ENCODE measurements at places on chromosomes 4 and X.
A peak's percentile ranks its signal among the peaks of the same experiment; 100 is the strongest.

DNA sequence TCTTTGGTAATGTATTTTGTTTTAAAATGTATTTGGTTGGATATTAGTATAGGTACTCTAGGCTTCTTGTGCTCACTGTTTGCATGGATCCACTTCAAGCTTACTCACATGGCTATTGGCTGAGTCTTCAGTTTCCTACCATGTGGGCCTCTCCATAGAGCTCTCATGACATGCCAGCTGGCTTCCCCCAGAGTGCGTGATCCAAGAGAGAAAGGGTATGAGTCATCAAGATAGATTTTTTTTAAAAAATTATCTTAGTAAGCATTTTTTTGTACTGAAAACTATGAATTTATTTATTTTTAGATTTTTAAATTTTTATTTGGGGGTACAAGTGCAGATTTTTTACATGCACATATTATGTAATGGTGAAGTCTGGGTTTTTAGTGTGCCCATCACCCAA, 219.1 kb upstream of the AMOT start:
- peak; percentile 58 for DNase-seq

DNA sequence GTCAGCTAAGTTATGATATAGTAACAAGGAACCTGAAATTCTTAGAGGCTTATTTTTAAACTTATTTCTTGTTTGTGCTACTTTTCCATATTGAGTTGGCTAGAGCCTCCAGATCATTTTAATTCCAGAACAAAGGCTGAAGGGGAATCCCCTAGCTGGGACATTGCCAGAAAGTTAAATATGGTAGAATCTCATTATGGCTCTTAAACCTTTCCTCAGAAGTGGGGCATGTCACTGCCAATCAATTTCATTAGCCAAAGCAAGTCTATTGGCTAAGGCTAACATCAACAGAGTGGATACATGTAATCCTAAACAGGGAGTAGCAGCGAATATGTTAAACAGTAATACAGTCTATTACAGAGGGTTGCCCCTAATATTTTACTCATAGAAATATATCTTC, 47.0 kb downstream of the FTHL17 start:
- DNase-seq: no peak

DNA sequence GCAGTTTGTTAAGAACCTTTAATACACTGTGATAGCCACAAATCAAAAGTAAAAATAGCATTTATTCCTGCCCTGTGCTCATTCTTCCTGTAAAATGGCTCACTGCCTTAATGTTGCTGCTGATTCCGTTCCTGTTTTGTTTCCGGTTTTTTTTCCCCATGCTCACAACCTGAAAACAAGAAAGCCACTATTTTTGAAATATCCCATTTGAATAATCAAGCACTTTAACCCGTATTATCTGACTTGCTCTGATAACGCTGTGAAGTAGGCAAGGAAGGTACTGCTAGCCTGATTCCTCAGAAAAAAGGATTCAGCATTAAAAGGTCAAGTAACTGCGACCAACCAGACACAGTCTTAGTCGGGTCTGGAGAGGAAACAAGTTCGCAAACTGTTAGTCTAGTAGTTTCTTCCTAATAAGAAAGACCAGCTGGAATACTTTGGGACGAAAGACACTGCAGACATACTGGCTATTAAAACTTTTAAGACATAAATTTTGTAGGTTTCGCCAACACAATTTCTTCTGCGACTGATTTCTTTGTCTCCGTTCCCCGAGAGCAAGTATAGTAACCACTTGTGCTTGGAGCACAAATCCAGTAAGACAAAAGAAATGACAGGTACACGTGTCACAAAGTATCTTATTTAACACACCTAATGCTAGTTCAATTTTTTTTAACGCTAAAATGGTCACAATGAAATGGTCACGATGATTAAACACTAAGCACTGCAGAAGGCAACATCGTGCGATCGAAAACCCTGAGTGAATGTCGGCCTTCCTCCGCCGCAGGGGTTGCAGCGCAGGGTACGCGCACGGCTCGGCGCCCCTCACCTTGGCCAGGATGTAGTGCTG, 802 bp downstream of the COX18 start:
- peak; percentile 35 for DNase-seq

DNA sequence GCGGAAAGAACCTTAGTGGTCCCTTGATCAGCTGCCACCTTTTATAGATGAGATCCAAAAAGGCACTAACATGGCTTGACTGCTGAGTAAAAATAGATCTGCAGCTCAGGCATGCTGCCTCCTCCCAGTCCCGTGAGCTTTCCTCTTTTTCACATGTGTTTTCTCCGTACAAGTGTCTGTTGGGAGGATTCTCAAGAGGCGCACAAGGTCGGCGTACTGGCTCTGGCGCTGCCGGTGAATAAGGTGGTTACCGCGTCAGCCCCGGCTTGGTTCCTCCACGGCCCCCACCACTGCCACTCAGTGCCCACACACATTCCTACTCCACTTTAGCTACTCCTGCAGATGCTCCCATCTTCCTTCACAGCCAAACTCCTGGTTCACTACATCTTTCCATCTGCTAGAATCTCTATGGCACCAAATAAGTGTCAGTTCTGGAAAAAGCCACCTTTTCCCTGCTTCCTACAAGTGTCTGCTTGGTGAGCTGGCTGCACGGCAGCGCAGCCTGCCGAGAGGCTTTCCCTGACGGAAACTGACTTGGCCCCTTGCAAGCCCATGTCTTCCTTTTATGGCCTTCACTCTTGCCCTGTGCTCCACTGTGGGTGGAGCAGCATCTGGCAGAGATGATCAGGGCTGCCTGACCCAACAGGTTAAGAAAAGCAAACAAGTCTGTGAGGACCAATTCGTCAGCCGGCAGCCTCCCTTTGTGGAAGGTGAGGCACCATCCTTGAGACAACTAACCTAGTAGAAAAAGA, 99.8 kb downstream of the KLHL8 start:
- no peak for DNase-seq

DNA sequence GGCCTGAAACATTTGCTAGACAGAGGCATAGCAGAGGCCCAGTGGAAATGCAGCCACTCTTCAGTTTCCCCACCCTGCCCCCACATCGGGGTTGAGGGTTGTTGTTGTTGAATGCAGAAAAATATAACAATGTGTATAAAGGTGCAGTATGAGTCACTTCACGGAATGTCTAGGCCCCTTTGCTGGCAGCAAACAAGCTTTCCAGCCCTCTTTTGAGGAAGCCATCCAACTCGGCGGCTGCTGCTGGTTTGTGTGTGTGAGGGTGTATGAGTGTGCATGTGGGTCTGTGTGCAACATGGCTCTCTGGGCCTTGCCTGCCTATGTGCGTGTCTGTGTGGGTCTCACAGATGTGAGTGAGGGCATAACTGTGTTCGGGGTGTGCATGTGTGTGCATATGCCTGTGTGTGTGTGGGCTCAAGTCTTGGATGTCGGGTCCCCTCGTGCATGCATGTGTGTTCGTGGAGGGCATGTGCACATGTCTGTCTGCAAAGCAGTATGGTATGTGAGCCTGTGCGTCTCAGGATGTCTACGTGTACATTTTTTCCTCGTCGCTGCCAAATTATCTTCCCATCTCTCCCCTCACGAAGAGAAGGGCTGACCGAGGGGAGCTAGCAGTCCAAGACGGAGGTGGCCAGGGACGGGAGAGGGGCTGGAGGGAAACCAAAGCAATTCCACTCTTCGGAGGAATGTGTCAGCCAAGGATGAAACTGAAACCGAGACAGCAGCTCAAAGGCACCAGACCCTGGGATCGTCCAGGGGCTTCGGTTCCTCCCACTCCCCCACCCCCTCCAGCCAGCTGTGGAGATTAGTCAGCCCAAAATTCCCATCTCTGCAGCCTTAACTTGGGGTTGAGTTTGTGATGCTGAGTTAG, 8.4 kb upstream of the ELF4 start:
- DNase-seq: peak; percentile 91

GRCh38 chrX:116111497-116111896, 59.0 kb upstream of the AGTR2 start:
- DNase-seq: no peak

GRCh38 chrX:130728208-130728607, 174.8 kb downstream of the ENOX2 start:
- peak; percentile 88 for DNase-seq

DNA sequence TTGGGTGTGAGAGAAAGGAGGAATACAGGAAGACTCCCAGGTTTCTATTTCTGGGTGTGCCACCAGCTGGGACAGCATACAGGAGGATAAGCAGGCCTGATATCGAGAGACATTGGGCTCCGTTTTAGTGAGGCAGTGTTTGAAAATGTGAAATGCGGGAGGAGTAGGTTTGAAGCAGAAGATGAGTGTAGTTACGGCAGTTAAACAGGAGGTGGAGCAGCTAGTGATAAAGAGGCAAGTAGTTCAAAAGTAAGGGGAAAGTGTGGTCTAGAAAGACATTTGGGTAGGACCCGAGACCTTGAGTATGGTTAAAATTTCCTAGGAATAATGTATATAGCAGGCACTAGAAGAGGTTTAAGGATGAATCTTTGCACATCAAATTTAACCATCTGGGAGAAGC, 42.4 kb downstream of the DCUN1D4 start:
- peak; percentile 2 for DNase-seq

DNA sequence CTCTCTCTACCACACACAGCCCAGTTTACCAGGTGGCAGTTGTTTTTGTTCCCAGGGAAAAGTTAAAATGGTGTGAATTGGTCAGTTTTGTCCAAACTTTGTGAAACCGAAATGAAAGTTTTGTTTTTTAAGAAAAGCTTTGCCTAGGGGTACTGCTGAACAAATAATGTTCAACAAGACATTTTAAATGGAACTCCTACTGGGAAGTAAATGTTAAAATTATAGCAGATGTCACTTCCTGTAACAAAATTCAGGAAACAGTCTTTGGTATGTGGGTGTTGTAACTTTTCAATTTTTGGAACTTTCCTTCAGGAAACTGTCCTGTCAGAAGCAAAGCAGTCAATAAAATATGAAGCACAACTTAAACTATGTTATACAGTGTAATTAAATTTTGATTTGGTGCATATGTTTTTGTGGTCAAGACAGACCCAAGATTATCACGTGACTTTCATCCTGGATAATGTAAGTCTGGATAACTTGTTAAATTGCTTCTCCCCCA, 79.5 kb downstream of the AFF1 start:
- peak; percentile 10 for DNase-seq

DNA sequence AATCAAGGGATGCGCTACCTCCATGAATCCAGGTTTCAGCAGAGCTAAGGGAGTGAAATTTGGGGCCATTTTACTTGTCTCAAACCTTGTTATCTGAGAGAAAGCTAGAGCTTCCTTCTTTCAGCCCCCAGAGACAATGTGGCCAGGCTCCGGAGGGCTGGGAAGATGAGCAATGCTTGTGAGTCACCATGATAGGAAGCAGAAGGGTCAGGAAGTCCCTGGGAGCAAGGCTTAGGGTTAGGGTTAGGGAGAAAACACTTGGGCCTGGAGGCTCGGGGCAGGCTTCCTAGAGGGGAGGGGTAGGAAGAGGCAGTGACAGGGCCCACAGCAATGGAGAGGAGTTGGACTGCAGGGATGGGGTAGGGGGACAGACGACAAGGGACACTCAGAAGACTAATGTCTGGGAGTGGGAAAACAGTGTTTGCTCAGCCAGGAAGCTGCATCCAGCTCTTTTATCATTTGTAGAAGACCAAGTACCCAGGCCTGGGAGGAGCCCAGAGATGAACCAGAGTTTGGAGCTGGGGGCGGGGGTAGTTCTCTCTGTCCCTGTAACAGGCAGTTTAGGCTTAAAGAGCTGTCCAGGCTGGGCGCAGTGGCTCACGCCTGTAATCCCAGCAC, 16.4 kb upstream of the PORCN start:
- peak; percentile 46 for DNase-seq

DNA sequence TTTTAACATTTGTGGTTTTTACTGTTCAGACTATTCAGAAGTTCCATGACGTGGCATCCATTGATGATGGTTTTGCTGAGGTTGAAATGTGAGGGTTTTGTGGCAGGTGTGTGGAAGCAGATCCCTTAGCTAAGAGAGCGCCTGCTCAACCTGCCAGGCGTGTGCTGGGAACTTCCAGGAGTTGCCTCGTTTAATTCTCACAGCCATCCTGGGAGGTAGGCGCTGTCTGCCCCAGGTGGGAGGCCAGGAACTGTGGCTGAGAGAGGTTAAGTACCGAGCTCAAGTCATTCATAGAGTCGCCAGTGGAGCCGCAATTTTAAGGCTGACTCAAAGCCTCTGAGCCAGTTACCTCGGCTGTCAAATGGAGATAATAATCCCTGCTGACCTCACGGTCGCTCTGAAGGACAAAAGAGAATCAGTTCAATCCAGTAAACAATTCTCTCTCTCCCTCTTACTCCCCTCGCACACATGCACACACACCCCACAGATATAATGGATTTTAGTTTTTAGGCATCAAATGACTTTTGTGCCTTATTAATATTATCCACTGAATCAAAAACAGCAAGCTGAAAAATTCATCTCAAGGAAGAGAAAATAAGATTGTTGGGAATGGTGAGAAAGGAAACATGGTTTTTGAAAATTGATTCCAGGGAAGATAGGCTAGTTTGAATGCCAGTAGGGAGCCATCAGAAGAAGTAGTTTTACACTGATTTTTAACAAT, 171.3 kb downstream of the PTTG2 start:
- peak; percentile 83 for DNase-seq

DNA sequence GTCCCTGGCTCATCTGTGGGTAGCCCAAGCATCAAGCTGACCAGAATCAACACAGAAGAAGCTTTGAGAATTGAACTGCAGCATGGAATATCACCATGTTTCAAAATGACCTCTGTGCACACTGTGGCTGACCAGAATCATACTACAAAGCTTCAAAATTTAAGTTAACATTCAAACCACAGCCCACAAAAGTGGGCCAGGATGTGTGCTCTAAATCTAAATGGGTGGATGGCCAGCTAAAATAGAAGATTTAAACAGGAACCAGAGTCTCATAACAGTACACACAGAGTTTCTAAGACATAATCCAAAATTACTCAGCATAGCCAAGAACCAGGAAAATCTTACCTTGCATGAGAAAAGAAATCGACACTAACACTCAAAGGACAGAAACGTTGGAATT, 46.1 kb downstream of the KLF3 start:
- no peak for DNase-seq

- DNase-seq: no peak
Measured at GRCh38 chrX:118726396-118726795, 1.0 kb upstream of the IL13RA1 start.

- no peak for DNase-seq
Measured at GRCh38 chrX:153934148-153934761, 582 bp downstream of the NAA10 start.

DNA sequence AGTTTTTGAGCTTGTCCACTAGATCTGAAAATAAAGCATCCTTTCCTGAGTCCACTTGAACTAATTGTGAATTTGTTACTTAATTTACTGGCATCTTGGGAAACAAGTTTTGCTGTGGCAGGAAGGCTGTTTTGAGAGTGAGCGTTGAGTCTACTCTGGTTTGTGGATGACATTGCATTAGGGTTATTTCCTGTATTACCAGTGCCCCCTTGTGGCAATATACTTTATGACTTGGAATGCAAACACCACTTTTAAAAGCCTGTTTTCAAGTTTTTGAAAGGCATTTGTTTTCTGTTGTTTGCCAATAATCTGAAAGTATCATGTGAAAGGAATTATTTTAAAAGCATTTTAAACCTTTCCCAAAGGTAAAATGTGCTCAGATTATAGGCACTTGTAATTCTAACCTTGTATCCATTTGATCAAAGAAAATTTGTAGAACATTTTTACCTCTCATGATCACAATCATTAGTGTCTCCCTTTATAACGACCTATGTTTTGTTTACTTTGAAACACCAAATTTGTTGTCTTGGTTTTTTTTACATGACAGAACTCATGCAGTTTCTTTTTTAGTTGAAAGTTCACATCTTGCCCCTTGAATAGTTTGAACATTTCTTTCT, 18.0 kb upstream of the CYP2U1 start:
- DNase-seq: peak; percentile 59

Measured in M059J (cell line).